ENCODE measurements at places on chromosomes 5 and 9.

GRCh38 chr9:34651876-34652601 lies at the start of gene IL11RA:
IL11RA (plus strand) TSS chr9:34652185; CDS start chr9:34655218, 3,033 bp downstream.
- DNase-seq = no peak
- no peak within 1 kb of the TSS for H3K27ac ChIP-seq
- no peaks in the 10 kb centered on the region for H3K27me3 ChIP-seq
- no peak within 1 kb of the TSS for H3K4me3 ChIP-seq

DNA sequence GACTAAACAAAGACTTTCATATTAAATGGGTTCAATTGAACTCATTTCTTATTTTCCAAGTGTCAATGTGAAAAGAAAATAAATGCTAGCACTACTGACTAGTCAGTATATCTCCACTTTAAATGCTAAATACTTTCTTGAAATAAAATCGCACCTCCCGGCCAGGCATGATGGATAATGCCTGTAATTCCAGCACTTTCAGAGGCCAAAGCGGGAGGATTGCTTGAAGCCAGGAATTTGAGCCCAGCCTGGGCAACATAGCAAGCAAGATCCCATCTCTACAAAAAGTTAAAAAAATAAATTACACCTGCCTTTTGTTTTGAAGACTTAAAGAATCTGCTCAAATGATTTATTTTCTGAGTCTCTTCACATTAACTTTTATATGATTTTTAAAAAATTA lies 34.7 kb downstream of the WDR36 start:
- no peaks in the 10 kb centered on the region for H3K27me3 ChIP-seq
- DNase-seq = no peak
- no peak overlapping the region for H3K4me3 ChIP-seq
- H3K4me1 ChIP-seq = no peaks in the 10 kb centered on the region
- H3K36me3 ChIP-seq = peaks cover 33% of the 10 kb centered on the region

- no peaks in the 10 kb centered on the region for H3K4me1 ChIP-seq
- H3K36me3 ChIP-seq = no peaks in the 10 kb centered on the region
- H3K27ac ChIP-seq = no peak overlapping the region
- H3K27me3 ChIP-seq = peaks cover 3% of the 10 kb centered on the region
- H3K4me3 ChIP-seq = no peak overlapping the region
- no peak for DNase-seq
Observed at GRCh38 chr5:112614285-112614684, 123.4 kb upstream of the APC start.

DNA sequence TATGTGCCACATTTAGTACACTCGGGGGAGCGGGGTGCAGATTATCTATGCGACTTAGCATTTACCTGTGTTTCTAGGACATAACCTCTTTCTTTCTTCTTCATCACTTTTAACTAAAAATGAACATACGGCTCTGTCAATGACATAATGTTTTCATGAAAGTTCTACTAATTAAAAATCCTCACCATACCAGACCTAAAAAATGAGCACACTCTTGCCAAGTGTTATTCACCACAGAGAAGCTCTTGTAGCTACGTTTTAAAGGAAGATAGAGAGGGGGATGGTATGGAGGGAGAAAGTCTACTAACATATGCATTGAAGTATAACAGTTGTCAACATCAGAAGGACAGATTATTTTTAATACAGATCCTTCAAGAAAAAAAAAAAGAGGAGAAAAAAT lies 1.6 kb downstream of the CDH10 start:
- H3K36me3 ChIP-seq = no peaks in the 10 kb centered on the region
- H3K27ac ChIP-seq = no peak overlapping the region

- no peak for DNase-seq
- no peak overlapping the region for H3K27ac ChIP-seq
- H3K36me3 ChIP-seq = no peaks in the 10 kb centered on the region
- no peak overlapping the region for H3K4me3 ChIP-seq
- H3K27me3 ChIP-seq = no peaks in the 10 kb centered on the region
- no peaks in the 10 kb centered on the region for H3K4me1 ChIP-seq
Observed at GRCh38 chr5:38234737-38235136, 23.6 kb upstream of the EGFLAM start.

- peaks cover 3% of the 10 kb centered on the region for H3K4me1 ChIP-seq
- no peaks in the 10 kb centered on the region for H3K27me3 ChIP-seq
- no peak overlapping the region for H3K27ac ChIP-seq
- H3K36me3 ChIP-seq = no peaks in the 10 kb centered on the region
- H3K4me3 ChIP-seq = no peak overlapping the region
Observed at GRCh38 chr5:57456531-57457135, 26.0 kb downstream of the ACTBL2 start.

GRCh38 chr9:83153030-83153429 lies 90.1 kb upstream of the RASEF start:
- DNase-seq = no peak
- no peak overlapping the region for H3K4me3 ChIP-seq
- no peaks in the 10 kb centered on the region for H3K36me3 ChIP-seq
- no peaks in the 10 kb centered on the region for H3K27me3 ChIP-seq
- no peak overlapping the region for H3K27ac ChIP-seq
- H3K4me1 ChIP-seq = no peaks in the 10 kb centered on the region
